ENCODE measurements at places on chromosomes 11 and 22. TPM values are rescaled to one million over a fixed set of nuclear protein-coding genes. Genes with fewer than 3 reads are reported as not detected.

SCUBE2 gene
- total RNA-seq: 14.3 TPM

ROM1 gene
- 5.6 TPM for total RNA-seq

LRRC32 gene
- total RNA-seq: 8.6 TPM

DCDC1 gene
- 0.32 TPM for total RNA-seq

GGT1 gene
- total RNA-seq: 52.4 TPM

PIM3 gene
- 166 TPM for total RNA-seq

SLC5A12 gene
- 0.48 TPM for total RNA-seq

CADM1 gene
- total RNA-seq: 6.4 TPM

MOV10L1 gene
- total RNA-seq: 0.48 TPM

EIF1AD gene
- 30.9 TPM for total RNA-seq

LRRN4CL gene
- total RNA-seq: 9.1 TPM

MS4A3 gene
- total RNA-seq: not detected

CNIH2 gene
- not detected for total RNA-seq

OR5M3 gene
- total RNA-seq: not detected

KRTAP5-8 gene
- 3.2 TPM for total RNA-seq

RABL2B gene
- total RNA-seq: 15.6 TPM

ASPHD2 gene
- 0.37 TPM for total RNA-seq

BSX gene
- not detected for total RNA-seq

PMM1 gene
- total RNA-seq: 104 TPM

DEUP1 gene
- total RNA-seq: not detected

SEPTIN5 gene
- 3.6 TPM for total RNA-seq
